ENCODE measurements at places on chromosomes 4 and X.

- no peak for DNase-seq
Measured at GRCh38 chr4:143288171-143288570, 48.5 kb upstream of the GAB1 start.

- DNase-seq, result no peak
Measured at GRCh38 chr4:107734120-107734519, 14.1 kb upstream of the PAPSS1 start.

GRCh38 chr4:139861471-139861870 is 195.9 kb downstream of the MGST2 start:
- no peak for DNase-seq

DNA sequence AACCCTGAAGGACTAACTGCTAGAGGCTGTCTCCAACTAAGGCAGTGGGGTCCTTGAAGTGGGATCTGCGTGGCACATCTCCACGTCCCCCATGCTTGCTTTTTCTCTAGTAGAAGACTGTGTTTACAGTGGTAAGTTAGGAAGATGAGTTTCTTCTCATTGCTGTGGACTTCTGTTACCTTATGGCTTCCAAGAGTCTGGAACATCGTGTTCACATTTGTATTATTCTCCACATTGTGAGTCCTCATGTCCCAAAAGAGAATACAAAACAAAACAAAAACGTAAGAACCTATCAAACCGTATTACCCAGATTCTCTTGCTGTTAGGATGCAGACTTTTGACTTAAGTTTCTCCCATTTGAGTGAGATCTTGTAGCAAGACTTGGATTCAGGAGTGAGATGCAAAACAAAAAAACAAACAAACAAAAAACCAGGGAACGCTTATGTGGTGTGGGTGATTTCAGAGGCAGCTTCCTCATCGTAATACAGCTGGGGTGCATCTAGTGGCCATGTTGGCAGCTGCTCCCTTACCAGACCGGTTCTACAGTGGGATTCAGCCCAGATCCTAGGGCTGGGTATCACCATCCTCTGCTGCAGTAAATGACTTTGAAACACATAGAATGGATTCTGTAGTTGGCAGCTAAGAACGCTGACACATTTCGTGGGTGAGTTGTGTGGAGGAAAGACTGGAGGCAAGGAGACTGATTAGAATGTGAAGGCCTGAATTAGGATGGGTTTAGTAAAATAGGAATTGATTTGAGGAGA is 41.3 kb downstream of the TMEM131L start:
- DNase-seq, result no peak

GRCh38 chr4:146368209-146368608 is 153.5 kb downstream of the SLC10A7 start:
- no peak for DNase-seq

DNA sequence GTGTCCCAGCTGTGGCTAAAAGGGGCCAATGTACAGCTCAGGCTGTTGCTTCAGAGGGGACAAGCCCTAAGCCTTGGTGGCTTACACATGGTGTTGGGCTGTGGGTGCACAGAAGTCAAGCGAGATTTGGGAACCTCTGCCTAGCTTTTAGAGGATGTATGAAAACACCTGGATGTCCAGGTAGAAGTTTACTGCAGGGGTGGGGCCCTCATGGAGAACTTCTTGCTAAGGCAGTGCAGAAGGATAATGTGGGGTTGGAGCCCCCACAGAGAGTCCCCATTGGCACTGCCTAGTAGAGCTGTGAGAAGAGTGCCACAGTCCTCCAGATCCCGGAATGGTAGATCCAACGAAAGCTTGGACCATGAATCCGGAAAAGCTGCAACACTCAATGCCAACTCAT is 40.5 kb downstream of the UBA6 start:
- DNase-seq, result no peak

DNA sequence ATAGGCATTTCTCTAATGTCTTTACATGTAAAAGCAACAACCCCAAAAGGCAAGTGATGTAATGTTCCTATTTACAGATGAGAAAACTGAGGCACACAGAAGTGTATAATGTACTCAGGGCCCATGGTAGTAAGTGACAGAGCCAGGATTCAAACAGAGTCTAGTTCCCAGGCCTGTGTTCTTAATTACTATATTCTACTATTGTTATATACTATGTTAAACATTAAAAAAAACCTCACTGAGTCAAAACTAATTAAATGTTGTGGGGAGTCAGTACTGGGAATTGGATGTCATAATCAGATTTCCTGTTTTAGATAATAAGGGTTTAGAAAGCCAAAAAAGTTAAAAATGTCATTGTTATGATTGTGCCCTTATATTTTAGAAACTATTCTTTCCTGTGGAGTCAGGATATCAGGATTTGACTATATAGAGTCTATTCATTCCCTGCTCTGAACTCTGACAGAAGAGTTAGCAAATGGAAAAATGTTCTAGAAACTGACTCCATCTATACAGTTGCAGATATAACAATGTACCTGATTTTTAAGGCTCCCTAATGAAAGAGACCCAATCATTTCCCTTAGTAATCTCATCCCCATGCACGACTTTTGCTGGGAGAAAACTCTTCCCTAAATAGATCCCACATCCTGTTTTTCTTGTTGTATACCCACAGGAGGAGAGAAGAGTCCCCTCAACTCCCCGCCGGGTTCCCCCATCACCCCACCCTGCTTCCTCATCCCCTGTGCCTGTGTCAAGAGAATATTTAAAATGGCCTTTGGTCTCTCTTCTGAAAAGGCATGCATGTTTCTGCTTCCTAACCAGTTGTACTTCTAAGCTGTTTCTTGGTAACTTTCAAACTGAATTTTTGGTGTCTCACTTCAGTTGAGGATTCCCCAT is 69.7 kb downstream of the REELD1 start:
- no peak for DNase-seq

DNA sequence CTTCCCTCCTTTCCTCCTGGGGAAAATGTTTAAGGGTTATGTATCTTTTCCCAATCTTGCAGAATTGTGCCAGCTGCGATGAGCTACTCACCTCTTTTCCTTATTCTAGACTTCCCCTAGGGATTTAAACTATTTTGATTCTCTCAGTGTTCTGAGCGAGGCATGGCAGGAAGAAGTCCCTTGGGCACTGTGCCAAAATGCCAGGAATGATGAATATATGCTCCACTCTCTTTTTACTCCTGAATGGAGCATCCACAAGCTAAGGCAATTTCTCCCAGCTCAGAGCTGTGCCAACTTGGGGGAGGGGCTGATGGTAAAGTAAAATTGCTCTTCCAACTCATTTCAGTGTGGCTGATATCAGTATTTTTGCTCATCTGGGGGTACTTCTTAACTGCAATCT is 4.0 kb upstream of the C4orf17 start:
- no peak for DNase-seq

- no peak for DNase-seq
Measured at GRCh38 chr4:118865091-118865708, 23.5 kb upstream of the SYNPO2 start.

DNA sequence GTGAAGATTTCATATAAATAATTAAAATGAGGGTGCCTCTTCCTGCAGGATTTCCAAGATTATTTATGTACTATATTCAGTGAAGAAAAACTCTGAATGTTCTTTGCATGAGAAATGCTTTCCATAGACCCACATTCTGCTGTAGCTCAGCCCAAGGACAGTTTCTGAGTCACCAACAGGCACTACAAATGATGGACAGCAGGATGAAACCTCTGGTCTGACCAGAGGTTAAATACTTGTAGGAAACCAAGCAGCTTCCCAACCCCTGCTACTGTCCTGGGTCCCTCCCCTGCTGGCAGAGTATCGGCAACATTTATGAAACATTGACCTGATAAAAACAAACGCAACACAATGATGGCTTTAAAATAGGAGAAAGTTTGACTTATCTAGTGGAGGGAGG is 73.1 kb downstream of the CXXC4 start:
- DNase-seq, result no peak

Data from activated T-helper 9 cell treated with anti-CD3 and anti-CD28 coated beads, Interleukin-2, amount 50 U/mL, for 16 hours (primary cell).